ENCODE measurements at places on chromosomes 5 and 9.
A peak's percentile ranks its signal among the peaks of the same experiment; 100 is the strongest.

GRCh38 chr5:73858776-73859175, 232.8 kb downstream of the ARHGEF28 start:
- H3K27me3 ChIP-seq: no peaks in the 10 kb centered on the region
- H3K4me1 ChIP-seq: no peaks in the 10 kb centered on the region
- no peak overlapping the region for H3K27ac ChIP-seq
- no peak for DNase-seq
- H3K36me3 ChIP-seq: no peaks in the 10 kb centered on the region

DNA sequence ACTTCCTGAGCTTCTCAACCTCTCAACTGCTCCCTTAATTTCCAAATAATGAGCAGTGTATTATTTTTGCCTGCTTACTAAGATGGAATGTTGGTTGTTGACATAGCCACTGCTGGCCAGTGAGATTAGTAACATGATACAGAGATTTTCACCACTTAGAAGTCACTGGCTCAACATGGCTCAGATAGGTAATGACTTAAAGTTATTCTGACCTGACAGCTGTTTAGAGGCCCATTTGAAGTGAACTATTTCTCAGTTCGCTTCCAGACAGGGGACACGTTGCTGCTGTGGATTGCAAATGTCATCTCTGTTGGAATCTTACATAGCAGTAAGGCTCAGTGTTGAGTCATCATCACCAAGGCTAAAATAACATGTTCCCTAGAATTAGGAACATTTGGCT, 490.2 kb downstream of the TLE4 start:
- no peak for DNase-seq
- no peak overlapping the region for H3K27ac ChIP-seq
- no peaks in the 10 kb centered on the region for H3K36me3 ChIP-seq
- no peak overlapping the region for H3K4me3 ChIP-seq
- no peaks in the 10 kb centered on the region for H3K27me3 ChIP-seq

DNA sequence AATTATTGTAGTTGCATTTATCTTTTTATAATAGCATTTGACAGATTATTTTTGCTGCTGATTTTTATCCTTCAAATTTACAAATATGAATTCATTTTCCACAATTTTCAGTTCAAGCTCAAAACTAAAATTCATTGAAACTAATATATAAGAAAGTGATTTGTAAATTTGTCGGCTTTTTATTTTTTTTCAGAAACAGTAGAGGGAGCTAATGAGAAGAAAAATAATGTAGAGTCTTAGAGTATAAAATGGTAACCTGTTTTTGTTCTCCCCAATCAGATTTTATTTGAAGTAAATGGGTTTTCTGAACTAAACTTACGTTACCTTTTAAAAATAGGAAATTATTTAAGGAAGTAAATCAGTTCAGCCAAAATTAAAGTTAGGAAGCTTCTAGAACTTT, 19.2 kb downstream of the PRRC1 start:
- H3K27ac ChIP-seq: no peak overlapping the region
- peaks cover 30% of the 10 kb centered on the region for H3K36me3 ChIP-seq
- H3K27me3 ChIP-seq: no peaks in the 10 kb centered on the region
- no peak overlapping the region for H3K4me3 ChIP-seq
- H3K4me1 ChIP-seq: no peaks in the 10 kb centered on the region

- H3K36me3 ChIP-seq: no peaks in the 10 kb centered on the region
- no peak for DNase-seq
- no peak overlapping the region for H3K4me3 ChIP-seq
- no peaks in the 10 kb centered on the region for H3K27me3 ChIP-seq
- H3K27ac ChIP-seq: no peak overlapping the region
These were observed 280.1 kb upstream of the DMRT1 start for GRCh38 chr9:561427-561826.

DNA sequence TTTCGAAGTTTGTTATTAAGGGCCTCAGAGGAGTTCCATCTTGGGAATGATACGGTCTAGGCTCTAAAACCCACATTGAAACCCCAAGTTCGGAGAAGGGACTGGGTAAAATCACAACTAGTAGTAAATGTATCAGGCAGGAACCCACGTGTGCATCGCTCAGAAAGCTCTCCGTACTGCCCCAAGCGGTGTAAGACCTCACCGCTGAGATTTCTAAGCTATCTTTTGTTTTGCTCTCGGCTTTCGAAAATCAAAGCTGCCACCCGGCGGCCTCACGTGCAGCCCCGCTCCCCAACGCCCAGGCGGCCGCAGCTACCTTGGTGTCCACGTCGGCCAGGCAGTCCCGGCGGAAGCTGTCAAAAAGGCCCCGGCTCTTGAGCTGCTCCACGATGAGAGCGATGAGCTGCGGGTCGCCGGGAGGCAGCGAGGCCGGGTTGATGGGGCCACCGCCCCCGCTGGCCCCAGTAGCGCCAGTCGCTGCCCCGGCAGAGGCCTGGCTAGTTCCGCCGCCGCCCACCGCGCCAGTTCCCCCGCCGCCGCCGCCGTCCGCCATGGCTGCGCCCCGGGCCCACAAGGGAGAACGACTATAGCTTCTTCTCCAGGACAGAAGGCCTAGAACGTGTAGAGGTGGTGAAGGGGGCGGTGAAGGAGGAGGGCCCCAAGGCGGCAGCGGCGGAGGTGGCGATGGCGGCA, 420 bp downstream of the BOD1 start:
- no peaks in the 10 kb centered on the region for H3K27me3 ChIP-seq
- H3K4me3 ChIP-seq: peak overlapping the region; percentile 88
- H3K4me1 ChIP-seq: peaks cover 9% of the 10 kb centered on the region
- DNase-seq: peak; percentile 58
- peaks cover 13% of the 10 kb centered on the region for H3K36me3 ChIP-seq
- H3K27ac ChIP-seq: peak overlapping the region; percentile 81

GRCh38 chr9:108316066-108316465, 539.7 kb downstream of the ACTL7B start:
- no peaks in the 10 kb centered on the region for H3K36me3 ChIP-seq
- no peaks in the 10 kb centered on the region for H3K27me3 ChIP-seq

DNA sequence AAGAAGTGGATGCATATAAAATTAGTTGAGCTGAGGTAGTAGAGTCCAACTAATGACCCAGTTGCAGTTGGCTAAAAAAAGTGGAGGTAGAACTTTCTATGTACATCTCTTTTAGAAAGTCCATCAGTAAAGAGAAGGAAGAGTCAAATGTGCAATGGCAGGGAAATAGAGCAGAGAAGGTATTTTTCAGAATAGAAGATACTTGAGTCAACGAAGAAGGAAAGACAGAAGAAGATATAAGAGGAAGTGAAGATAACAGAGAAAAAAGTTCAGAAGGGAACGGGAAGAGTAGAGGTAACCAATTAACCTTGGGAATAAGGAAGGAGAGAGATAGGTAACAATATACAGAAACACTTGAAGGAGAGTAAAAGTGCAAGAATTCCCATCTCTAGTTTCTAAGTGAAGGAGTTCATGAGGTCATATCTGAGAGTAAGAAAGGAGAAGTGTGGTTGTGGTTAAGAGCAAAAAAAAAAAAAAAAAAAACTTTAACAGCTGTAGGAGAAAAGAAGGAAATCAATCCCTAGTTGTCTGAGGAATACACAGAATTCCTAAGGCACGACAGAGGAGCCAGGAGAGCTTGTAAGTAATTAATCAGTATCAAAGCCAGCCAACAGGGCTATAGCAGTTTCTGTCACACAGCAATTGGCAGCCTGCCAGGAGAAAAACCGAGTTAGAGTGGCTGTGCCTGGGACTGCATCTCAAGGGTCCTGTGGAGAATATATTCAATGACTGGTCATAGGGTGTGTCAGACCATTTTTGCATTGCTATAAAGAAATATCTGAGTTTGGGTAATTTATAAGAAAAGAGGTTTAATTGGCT, 61.0 kb downstream of the ARL15 start:
- H3K27ac ChIP-seq: no peak overlapping the region
- H3K36me3 ChIP-seq: no peaks in the 10 kb centered on the region
- H3K4me1 ChIP-seq: no peaks in the 10 kb centered on the region
- no peak overlapping the region for H3K4me3 ChIP-seq
- no peak for DNase-seq

GRCh38 chr5:14143841-14144585, 871 bp downstream of the TRIO start:
- H3K4me3 ChIP-seq: peak overlapping the region; percentile 72
- no peaks in the 10 kb centered on the region for H3K27me3 ChIP-seq
- H3K36me3 ChIP-seq: no peaks in the 10 kb centered on the region
- peak overlapping the region; percentile 94 for H3K27ac ChIP-seq
- H3K4me1 ChIP-seq: peaks cover 33% of the 10 kb centered on the region

- no peak for DNase-seq
- no peak overlapping the region for H3K27ac ChIP-seq
- H3K27me3 ChIP-seq: no peaks in the 10 kb centered on the region
- no peaks in the 10 kb centered on the region for H3K36me3 ChIP-seq
- peaks cover 1% of the 10 kb centered on the region for H3K4me1 ChIP-seq
- no peak overlapping the region for H3K4me3 ChIP-seq
These were observed 10.2 kb downstream of the TNFAIP8 start for GRCh38 chr5:119365847-119366539.

GRCh38 chr5:3350781-3351180, 244.9 kb upstream of the IRX1 start:
- DNase-seq: no peak
- no peak overlapping the region for H3K27ac ChIP-seq

GRCh38 chr5:67161767-67162166, 34.8 kb downstream of the CD180 start:
- no peak for DNase-seq
- H3K4me3 ChIP-seq: no peak overlapping the region
- H3K27ac ChIP-seq: no peak overlapping the region
- no peaks in the 10 kb centered on the region for H3K27me3 ChIP-seq
- H3K4me1 ChIP-seq: peaks cover 9% of the 10 kb centered on the region

DNA sequence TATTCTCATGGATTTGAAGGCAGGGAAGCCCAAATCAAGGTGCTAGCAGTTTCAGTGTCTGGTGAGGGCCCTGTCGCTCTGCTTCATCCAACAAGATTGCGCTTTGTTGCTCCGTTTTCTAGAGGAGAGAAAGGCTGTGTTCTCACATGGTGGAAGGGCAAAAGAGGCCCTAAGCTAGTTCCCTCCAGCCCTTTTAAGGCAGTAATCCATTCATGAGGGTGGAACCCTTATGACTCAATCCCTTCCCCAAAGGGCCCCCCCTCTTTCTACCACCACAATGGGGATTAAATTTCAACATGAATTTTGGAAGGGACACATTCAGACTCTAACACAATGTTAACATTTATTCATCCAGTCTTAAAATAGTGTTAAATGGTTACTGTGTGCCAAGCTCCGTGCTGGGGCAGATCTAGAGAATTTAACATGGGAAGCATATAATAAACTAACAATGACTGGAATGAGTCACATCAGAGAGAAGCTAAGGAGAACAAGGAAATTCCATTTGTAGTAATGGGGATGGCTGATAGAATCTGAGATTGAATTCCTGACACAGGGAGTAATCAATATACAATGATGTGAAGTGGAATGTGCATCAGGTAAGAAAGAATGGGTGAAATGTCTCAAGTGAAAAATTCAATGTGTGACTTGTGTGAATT, 382.8 kb upstream of the ZNF608 start:
- DNase-seq: peak; percentile 28
- peak overlapping the region; percentile 17 for H3K4me3 ChIP-seq
- no peak overlapping the region for H3K27ac ChIP-seq
- H3K27me3 ChIP-seq: no peaks in the 10 kb centered on the region
- peaks cover 15% of the 10 kb centered on the region for H3K4me1 ChIP-seq
- H3K36me3 ChIP-seq: no peaks in the 10 kb centered on the region

DNA sequence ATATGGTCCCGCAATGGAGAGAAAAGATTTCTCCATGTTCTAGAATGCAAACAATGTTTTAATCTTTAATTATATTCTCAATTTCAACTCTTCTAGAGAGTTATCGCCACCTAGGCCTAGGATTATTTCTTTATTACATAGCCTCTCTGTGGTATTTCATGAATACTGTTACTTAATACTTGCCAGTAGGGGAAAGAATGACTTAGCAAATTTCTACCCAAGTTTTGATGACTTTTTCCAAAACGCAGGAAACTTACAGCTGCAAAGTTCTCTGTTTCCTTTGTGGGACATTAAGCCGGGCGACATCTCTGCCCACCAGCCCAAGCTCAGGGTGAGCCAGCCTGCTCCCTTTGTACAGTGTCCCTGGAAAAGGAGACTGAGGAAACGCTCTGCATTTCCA, 73.8 kb downstream of the MED27 start:
- no peak overlapping the region for H3K27ac ChIP-seq
- peaks cover 18% of the 10 kb centered on the region for H3K4me1 ChIP-seq
- no peak for DNase-seq
- no peak overlapping the region for H3K4me3 ChIP-seq
- no peaks in the 10 kb centered on the region for H3K27me3 ChIP-seq
- H3K36me3 ChIP-seq: no peaks in the 10 kb centered on the region

GRCh38 chr9:97431549-97432143, 19.8 kb downstream of the TDRD7 start:
- no peak overlapping the region for H3K4me3 ChIP-seq
- no peaks in the 10 kb centered on the region for H3K36me3 ChIP-seq
- no peak for DNase-seq
- H3K27ac ChIP-seq: no peak overlapping the region
- no peaks in the 10 kb centered on the region for H3K4me1 ChIP-seq

DNA sequence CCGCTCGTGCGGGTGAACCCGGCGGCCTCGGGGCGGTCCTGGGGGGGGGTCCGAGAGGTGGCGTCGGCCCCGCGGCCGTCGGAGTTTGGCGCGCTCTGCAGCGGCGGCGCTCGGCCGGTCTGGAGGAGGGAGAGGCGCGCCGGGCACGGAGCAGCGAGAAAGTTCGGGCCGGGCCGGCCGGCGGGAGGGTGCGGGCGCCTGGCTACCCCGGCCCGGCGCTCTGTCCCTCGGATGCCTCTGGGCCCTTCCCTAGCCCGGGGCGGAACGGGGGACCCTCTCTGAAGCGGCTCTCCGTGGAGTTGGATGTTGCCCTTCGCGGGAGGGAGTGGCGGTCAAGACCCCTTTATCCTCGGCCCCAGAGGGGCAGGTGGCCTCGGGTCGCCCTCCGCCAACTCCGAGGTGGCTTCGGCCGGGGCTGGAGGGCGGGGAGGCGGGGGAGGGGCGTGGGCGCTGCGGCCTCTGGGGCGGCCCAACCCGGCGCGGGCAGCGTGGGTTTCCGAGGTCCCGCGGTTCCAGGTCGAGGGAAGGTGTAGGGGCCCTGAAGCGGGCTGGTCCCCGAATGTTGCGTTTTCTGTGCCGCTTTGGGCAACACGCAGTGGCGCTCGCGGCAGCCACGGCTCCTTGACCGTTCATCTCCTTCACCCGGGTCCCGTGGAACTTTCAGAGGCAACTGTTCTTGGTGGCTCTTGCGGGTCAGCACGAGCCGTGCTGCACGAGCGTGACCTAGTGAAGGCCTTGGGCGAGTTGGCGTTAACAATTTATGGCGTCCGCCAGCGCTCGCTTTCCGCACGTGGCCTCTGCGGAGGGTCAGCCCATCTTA, 290.5 kb downstream of the DOCK8 start:
- H3K4me3 ChIP-seq: peak overlapping the region; percentile 72
- H3K4me1 ChIP-seq: peaks cover 17% of the 10 kb centered on the region
- no peaks in the 10 kb centered on the region for H3K36me3 ChIP-seq
- no peaks in the 10 kb centered on the region for H3K27me3 ChIP-seq
- peak overlapping the region; percentile 74 for H3K27ac ChIP-seq

- no peak overlapping the region for H3K4me3 ChIP-seq
- peak overlapping the region; percentile 55 for H3K27ac ChIP-seq
- no peaks in the 10 kb centered on the region for H3K36me3 ChIP-seq
- H3K4me1 ChIP-seq: peaks cover 28% of the 10 kb centered on the region
- H3K27me3 ChIP-seq: no peaks in the 10 kb centered on the region
These were observed 335.8 kb downstream of the NR2F1-AS1 start for GRCh38 chr5:93245226-93245625.

GRCh38 chr9:115103746-115104477, 14.0 kb downstream of the TNC start:
- H3K36me3 ChIP-seq: no peaks in the 10 kb centered on the region
- no peak for DNase-seq
- H3K4me1 ChIP-seq: no peaks in the 10 kb centered on the region
- H3K27ac ChIP-seq: no peak overlapping the region
- H3K4me3 ChIP-seq: no peak overlapping the region
- H3K27me3 ChIP-seq: peaks cover 14% of the 10 kb centered on the region

GRCh38 chr9:94908583-94909249, 182.2 kb downstream of the AOPEP start:
- no peak for DNase-seq
- no peaks in the 10 kb centered on the region for H3K36me3 ChIP-seq
- H3K4me3 ChIP-seq: no peak overlapping the region
- no peak overlapping the region for H3K27ac ChIP-seq
- no peaks in the 10 kb centered on the region for H3K27me3 ChIP-seq

All from HCT116 (cell line).